ENCODE measurements at places on chromosomes 1 and 21. TPM values are rescaled to one million over a fixed set of nuclear protein-coding genes. Genes with fewer than 3 reads are reported as not detected.

The S100B gene
- 58.9 TPM for total RNA-seq

The LCE1D gene
- total RNA-seq = not detected

The ATP1A4 gene
- total RNA-seq = not detected

The CLDN14 gene
- not detected for total RNA-seq

The DYNLT4 gene
- 0.96 TPM for total RNA-seq

The BMP8A gene
- 1.6 TPM for total RNA-seq

The TTF2 gene
- 24.7 TPM for total RNA-seq

The MIA3 gene
- total RNA-seq = 98.8 TPM

The SLC35F3 gene
- total RNA-seq = not detected

The CR1L gene
- not detected for total RNA-seq

The SLAMF9 gene
- not detected for total RNA-seq

The ERG gene
- not detected for total RNA-seq

The SLC50A1 gene
- total RNA-seq = 32.7 TPM

The G0S2 gene
- 132 TPM for total RNA-seq

The TMEM69 gene
- total RNA-seq = 8.8 TPM

The HSPA6 gene
- total RNA-seq = 6.0 TPM

The BRINP2 gene
- total RNA-seq = not detected

The EDARADD gene
- total RNA-seq = 2.0 TPM

The CALML6 gene
- total RNA-seq = 2.1 TPM

The PPT1 gene
- total RNA-seq = 29.9 TPM

The IL22RA1 gene
- total RNA-seq = not detected

The FALEC gene
- not detected for total RNA-seq

The ETV3L gene
- total RNA-seq = not detected

The GIPC2 gene
- not detected for total RNA-seq

The KIAA0319L gene
- 75.0 TPM for total RNA-seq

All from natural killer cell (primary cell).